ENCODE measurements at places on chromosomes 4 and X.

DNA sequence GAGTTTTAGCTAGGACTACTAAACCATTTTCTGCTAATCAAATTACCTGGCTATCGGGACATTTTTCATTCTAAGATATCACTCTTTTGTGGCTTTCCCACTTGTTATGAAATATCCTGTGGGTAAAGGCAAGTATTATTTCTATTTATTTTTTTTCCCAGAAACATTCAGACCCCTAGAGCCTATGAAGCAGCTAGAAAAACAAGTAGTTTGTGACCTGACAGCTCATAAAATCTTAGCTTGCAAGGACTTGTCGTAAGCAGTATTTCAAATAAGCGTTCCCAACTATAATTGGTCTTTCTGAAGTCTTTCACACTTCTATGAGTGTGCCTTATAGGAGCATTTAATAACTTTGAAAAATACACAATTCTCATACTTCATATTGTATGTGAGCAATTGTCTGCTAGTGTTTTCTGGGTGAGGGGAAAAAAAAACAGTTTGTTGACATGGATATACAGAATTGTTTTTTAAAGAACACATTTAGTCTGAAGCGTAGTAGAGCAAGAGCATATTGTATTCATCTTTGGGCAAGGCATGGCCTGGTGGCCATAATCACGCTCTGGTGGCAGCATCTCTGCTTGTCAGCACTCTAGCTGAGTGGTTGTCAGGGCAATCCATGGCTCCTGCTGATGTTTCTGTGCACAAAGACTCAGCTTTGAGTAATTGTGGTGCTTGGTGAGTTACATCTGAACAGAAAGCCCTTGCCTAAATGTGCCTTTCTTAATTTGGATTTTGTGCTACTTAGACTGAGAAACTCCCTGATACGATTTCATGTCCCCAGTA is 2.6 kb downstream of the MCUB start:
- DNase-seq = no peak

DNA sequence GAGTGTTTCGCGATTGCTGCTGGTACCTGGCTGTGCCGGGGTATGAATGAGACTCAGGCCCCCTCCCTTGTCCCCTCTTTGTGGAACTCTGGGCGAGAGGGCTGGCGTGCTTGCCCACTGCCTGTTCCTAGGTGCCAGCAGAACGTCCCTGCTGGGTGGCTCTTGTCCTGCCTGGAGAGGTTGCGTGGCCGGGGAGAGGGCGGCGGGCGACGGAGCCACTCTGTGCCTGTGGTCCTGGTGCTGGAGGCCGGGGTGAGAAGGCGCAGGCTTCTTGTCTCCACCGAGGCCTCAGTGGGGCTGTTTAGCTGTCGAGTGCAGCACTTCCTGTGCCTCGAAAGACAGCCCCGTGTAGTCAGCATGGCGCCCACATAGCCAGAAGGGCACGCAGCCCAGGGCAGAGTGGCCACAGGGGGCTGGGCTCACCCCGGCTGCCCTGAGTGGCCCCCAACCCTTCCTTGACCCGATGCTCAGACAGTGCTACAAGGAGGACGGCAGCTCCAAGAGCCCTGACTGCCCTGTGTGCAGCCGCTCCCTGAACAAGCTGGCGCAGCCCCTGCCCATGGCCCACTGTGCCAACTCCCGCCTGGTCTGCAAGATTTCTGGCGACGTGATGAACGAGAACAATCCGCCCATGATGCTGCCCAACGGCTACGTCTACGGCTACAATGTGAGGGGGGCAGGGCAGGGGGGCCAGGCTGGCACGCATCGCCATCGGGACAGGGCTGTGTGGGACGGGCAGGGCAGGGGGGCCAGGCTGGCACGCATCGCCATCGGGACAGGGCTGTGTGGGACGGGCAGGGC is 8.9 kb upstream of the UVSSA start:
- DNase-seq = no peak

DNA sequence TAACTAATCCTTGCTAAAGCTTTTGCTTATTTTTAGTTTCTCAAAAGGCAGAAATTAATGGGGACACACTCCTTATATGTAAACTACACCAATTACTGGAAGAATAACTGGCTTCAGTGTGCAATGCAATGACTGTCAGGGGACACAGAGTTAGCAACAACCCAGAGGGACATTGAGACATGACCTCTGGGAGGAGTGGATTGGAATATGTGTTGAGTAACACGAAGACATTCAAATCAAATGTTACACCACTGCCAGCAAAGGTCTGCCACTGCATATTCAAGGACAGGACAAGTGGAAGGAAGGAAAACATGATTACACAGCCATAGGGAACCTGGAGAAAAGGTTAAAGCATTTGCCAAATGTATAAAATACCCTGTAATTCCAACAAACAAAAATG is 240.1 kb upstream of the FSTL5 start:
- DNase-seq = no peak

DNA sequence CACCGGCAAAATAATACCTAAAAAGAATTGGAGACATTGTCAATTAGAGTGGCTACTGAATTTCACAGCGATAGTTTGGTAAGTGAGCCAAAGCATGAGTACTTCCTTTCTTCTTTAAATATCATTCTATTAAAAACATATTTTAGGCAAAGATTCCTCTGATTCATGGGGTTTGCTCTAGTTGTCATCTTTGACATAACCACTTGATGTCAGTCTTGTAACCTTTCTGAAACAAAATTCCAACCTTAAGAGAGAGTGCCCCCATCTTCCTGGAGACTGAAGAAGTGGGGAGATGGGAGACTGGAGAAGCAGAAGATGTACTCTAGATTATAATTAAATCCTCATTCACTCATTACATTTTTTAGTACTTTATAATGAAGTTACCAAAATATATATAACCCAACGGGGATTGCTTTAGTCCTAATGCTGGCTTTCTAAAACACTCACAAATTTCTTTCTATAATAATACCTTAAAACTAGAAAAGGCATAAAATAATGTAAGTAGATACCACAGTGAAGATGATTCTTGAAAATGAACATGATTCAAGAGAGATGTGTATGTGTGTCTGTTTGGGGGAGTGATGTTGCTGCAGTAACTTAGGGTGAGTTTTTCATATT is 96.4 kb downstream of the EMCN start:
- DNase-seq = no peak

GRCh38 chr4:1771555-1772305 is 21.4 kb upstream of the FGFR3 start:
- DNase-seq = no peak

GRCh38 chrX:26613956-26614355 is 398.0 kb downstream of the MAGEB5 start:
- no peak for DNase-seq

- DNase-seq = no peak
Observed at GRCh38 chrX:120200851-120201250, 42.4 kb downstream of the RHOXF2 start.

- no peak for DNase-seq
Observed at GRCh38 chr4:128868758-128869157, 59.3 kb downstream of the JADE1 start.

DNA sequence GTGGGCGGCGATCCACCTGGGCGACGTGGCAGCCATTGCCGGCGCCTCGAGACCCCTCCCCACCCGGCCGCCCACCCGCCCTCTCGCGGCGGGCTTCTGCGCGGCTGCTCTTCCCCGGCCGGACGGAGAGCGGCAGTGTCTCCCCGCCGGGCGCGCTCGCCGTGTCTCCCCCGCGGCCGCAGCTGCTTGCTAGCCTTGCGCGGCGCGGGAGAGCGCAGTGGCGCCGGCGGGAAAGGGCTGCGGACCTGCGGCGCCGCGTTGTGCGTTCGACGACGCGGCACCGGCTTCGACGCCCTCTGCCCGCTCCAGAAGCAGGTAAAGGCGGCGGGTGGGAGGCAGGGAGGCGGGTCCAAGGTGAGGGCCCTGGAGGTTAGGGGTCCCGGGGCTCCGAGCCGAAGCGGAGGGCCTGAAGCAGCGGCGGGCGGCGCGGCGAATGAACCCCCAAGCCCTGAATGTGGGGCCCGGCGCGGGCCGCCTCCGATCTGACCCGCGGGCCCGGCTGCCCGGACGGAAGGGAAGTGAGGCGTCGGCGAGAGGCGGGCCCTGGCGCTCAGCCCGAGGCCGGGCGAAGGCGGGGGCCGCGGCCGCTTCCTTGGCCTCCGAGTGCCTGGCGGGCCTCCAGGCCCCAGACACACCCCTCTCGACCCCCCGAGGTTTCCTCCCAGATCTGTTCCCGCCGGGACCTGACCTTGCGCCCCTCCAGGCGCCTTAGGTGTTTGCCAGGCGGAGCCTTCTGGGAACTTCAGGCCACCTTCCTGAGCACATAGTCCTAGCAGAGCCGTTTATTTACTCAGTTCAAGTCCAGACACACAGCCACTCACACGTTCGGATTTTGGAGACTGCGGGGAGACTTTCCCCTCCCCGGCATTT is at the start of gene N4BP2:
TSS of gene N4BP2 (plus strand) at position 135 of the 870 bp plus-strand sequence. CDS start 40,491 bp downstream, outside the sequence.
- peak; percentile 32 for DNase-seq

- DNase-seq = no peak
Observed at GRCh38 chrX:117376460-117376859, 740.1 kb downstream of the KLHL13 start.

- no peak for DNase-seq
Observed at GRCh38 chrX:130981836-130982235, 76.3 kb upstream of the ARHGAP36 start.

- no peak for DNase-seq
Observed at GRCh38 chr4:3262208-3263052, 13.5 kb downstream of the MSANTD1 start.

DNA sequence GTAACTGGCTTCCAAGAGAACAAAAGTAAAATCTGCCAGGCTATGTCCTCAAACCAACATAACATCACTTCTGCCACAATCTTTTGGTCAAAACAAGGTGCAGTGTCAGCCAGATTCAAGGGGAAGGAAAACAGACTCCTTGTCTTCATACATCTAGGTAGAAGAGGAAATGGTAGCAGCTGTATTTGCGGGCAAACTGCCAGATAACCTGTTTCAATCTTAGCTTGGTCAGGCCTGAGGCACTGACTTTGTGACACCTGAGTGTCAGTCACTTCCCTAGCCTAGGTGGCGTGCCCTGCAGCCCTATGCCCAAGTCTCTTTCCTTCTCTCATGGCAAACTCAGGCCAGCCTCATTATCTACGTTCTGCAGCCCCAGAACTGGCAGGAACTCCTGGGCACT is 146.2 kb upstream of the JADE1 start:
- DNase-seq = no peak

GRCh38 chr4:113832803-113833202 is 71.3 kb upstream of the CAMK2D start:
- DNase-seq = no peak

- no peak for DNase-seq
Observed at GRCh38 chrX:149682031-149682430, 29.8 kb upstream of the MAGEA11 start.

- no peak for DNase-seq
Observed at GRCh38 chr4:68070302-68070701, 59.4 kb downstream of the TMPRSS11F start.

GRCh38 chrX:56978172-56978571 is 17.2 kb downstream of the SPIN3 start:
- DNase-seq = no peak

DNA sequence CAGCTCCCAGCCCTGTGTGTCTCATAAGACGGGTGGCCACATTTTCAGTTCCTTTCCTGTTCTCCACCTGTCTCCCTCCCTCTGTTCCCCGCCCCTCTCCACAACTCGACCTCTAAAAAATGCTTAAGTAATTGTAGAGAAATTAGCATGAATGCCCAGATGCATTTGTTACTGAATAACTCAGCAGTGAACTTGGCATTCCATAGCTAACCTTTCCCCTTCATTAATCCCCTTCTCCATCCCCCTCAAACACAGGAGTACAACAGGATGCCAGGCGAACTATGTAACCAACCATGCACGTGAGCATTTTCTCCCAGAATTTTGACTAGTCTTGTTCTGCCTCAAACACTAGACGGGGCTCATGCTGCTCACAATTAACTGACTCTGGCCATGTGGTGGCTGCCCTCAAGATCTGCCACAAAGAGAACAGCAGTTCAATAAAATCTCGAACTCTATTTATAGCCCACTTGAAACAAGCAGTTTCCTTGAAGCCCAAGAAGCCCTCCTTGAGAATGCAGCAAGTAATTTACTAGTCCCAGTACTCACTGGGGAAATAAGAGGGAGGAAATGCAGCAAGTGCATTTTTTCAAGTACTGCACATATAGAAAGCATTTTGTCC is 351.2 kb downstream of the ARHGAP24 start:
- no peak for DNase-seq

GRCh38 chr4:76758290-76758882 is 139.6 kb downstream of the SOWAHB start:
- DNase-seq = no peak

DNA sequence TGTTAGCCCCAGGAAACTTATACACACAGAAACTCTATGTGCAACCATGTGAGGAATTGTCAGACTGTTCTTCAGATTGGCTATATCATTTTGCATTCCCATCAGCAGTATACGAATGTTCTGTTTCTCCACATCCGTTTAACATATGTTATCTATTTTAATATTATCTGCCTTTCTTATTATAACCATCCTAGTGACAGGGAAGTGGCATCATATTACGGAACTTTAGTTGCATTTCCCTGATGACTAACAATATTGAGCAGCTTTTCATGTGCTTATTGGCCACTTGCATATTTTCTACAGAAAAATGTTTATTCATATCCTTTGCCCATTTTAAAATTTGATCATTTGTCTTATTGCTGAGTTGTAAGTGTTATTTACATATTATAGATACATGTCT is 36.5 kb upstream of the IL15 start:
- DNase-seq = no peak

GRCh38 chr4:151486168-151486567 is 77.2 kb downstream of the FHIP1A start:
- DNase-seq = no peak

Data from NCI-H1436 treated with DMSO at 0.1 percent for 48 hours (cell line).